ENCODE measurements at places on chromosomes 2 and 18.
A peak's percentile ranks its signal among the peaks of the same experiment; 100 is the strongest.

DNA sequence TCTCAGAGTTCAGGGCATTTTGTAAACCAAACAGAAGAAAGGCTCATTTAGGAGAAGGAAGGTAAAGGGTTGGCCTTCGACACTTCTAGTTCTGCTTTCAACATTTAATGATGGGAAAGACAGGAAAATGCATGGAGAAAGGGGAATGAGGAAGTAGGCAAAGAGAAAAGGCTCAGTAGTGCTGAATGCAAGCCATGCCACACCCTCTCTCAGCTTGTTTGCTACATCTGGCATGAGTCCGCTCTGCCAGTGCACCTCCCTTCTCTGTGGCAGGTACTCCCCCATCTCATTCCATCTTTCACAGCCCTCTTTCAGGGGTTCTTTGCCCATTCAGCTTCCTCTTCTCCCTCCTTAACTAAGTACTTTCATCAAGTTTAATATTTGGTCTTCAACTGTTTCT, 120.9 kb upstream of the ITGB6 start:
- DNase-seq, result no peak

DNA sequence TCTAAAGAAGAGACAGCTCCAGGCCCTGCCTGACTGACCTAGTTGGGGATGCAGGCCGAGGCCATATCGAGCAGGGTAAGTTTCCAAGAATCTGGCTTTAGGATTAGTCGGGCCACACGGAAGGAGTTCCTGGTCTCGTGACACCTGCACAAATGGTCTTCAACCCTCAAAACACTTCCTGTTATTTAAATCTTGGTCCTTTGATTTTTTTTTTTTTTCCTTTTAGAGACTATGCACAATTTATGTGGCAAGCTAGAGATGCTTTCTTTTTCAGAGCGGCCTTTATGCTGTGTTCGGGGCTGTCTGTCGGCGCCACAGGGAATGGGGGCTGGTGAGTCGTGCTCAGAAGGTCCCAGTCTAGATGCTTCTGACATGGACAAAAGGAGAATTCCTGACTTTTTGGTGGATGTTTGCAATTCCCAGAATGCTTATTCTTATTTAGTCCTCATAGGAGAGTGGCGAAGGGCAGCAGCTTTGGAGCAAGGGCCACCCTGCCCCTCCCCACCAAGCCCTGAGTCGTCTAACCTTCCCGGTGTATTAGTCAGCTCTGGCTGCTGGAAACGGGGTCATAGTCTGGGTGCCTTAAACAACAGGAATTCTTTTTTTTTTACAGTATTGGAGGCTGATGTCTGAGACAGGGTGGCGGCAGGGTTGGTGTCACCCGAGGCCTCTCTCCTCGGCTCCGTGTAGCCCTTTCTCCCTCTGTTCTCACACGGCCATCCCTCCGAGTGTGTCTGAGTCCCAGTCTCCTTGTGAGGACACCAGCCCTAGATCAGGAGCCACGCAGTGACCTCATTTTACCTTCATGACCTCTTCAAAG, 27.4 kb downstream of the HPCAL1 start:
- no peak for DNase-seq

- peak; percentile 39 for DNase-seq
Measured at GRCh38 chr2:17539611-17540092, 844 bp upstream of the VSNL1 start.

DNA sequence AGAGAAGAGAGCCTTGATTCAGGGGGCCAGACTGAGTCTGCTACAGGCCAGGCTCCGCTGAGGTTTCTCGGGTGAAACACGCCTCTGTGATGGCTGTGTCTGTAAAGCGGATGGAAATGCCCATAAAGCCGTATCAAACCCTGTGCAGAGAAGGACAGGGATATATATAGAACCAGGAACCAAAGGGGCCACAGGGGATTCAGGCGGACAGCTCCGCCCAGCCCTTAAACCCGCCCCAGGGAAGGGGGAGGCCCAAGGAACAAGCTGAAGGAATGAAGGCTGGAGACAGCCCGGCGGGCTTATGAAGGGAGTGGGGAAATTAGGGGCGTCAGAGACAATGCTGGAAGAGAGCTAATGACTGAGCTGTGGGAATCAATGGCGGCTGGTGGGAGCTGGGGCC, 42.1 kb downstream of the NHEJ1 start:
- DNase-seq, result no peak

DNA sequence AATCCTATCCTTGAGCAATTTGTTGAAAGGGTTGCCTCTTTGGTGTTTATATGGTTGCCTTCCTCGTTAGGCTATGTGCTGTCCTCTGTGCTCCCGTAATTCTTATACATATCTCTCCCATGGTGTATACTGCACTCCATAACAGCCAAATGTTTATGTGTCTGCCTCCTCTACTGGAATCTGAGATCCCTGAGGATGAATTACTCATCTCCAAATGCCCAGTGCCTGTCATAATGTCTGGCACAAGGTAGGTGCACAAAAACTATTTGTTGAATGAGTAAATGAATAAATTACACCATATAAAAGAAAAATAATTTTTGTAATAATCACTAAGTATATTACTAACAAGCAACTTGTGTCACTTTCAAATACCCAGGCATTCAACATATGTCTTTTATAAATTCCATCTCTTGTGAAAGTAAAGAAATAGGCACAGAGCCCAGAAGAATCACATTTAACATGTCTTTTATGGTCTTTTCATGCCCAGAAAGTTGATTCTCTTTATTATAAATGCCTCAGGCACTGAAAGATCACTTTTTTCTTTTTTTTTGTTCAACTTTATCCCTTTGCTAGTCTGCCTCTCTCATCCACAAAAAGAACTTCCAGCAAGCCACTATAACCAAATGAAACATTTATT, 164.9 kb downstream of the CCDC148 start:
- DNase-seq, result no peak

- DNase-seq, result no peak
Measured at GRCh38 chr2:30981510-30981909, 156.7 kb downstream of the GALNT14 start.

GRCh38 chr2:30931841-30932407, 124.7 kb upstream of the CAPN13 start:
- DNase-seq, result no peak

- DNase-seq, result no peak
Measured at GRCh38 chr2:96251721-96252292, 14.0 kb downstream of the TMEM127 start.

DNA sequence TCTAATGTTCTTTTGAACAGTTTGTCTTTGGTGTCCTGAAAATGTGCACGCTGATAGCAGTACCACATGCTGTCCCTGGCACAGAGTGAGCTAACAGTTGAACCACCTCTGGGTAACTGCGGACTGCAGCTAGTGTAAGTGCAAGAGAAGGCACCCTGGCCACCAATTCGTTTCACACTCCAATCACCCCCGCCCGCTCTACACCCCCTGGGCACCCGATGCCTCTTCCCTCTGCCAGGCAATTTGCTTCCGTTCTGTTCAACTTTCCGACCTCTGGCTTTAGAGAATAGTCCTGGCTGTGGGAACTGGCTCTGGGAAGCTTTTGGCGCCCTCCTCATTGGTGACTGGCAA, 1.4 kb downstream of the DOCK10 start:
- no peak for DNase-seq

All from HAP-1 (cell line).